ENCODE measurements at places on chromosomes 2 and 18.

DNA sequence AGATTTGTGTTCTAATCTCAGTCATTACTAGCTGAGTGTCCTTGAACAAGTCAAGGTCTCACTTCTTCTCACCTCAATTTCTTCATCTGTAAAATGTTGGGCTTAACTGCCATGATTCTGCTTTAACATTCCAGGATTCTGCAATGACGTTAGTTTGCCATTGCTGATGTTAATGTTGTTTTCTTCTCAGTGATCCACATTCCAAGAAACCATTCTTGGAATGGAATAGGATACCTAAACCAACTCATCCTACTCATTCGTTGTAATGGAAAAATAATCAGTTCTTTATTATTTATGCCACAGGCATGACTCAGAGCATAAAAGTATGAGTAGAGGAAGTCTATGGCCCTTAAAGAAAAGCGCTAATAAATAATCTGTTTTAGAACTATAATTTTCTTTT, 140.2 kb upstream of the ETAA1 start:
- no peak for DNase-seq

DNA sequence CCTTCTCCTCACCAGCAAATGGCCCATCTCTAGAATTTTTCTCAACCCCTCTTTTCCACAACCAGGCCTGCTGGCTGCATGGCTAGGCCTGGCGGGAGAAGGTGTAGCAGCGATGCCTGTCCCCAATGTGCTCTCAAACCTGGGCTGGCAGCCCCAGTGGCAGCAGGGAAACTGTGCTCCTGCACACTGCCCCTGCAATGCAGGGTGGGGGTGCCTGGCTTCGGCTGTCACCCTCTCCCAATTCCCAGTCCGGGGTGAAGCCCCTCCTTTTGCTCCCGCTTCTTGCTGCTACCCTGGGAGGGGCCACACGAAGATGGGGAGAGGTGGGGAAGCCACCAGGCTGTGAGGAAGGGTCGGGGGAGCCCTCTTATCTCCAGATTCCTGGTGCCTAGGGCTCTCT, 36.1 kb upstream of the OTOF start:
- no peak for DNase-seq

DNA sequence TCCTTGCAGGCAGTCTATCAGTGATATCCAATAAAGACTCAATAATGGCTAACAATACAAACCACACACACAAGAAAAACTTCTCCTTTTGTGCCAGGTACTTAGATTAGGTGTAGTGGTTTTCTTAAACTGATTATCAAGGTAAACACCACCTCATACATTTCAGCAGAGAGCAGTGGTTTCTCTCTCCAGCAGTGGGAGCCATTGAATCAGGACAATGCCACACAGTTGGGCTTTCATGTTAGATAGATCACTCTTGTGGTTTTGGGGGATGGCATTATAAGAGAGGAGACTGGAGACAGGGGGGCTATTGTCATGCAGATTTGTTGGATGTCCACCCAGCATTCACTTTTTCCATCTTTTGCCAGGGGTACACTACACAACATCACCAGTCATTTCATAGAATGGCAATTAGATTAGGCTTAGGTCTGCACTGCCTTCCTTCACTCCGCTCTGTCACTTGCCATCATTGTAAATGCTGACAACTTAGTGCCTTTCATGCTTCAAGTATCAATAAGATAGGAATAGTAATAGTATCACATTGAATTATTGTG, 13.6 kb upstream of the IRS1 start:
- DNase-seq = no peak

DNA sequence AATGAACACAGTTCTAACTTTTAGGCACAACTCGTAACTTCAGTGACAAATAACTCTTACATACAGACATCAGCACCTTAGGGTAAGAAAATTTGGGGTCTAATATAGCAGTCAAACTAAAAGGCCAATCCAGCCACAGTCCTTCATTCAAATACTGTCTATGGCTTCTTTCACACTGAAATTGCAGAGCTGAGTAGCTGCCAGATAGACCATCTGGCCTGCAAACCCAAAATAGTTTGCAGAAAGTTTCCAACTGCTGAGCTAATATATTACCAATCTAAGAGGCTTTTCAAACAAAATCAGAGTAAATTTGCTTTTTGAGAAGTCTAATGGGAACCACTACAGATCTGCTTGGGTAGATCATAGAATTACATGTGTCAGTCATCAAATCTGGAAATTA, 183.4 kb downstream of the GALR1 start:
- DNase-seq = no peak

DNA sequence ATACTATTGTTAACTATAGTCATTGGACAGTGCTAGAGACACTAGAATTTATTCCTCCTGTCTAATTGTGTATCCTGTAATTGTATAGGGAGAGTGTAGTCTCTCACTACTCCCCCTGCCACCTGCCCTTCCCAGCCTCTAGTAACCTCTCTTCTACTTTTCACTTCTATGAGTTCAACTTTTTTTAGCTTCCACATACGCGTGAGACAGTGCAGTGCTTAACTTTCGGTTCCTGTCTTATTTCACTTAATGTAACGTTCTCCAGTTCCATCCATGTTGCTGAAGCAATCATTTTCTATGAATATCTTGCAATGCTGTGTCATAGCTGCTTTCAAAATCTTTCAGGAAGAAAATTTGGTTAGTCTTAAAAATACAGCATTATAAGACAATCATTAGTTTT, 22.8 kb upstream of the RUFY4 start:
- no peak for DNase-seq

DNA sequence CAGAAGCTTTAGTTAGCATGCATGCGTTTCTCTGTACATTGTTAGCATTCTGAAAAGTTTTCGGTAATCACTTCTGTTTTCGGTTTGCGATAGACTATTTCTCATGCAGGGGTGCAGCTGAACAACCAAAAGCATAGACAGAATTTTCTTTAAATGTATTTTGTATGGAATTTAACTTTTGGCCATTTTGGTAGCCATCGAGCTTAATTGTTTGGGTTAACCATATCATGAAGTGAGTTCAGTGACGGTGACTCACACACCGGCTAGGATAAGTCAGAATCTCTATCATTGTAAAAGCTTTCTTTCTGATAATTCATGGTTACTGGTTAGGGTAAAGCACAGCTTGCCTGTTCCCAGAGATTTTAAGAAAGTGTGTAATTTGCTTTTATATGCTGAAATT, 107.2 kb downstream of the CD226 start:
- DNase-seq = no peak

DNA sequence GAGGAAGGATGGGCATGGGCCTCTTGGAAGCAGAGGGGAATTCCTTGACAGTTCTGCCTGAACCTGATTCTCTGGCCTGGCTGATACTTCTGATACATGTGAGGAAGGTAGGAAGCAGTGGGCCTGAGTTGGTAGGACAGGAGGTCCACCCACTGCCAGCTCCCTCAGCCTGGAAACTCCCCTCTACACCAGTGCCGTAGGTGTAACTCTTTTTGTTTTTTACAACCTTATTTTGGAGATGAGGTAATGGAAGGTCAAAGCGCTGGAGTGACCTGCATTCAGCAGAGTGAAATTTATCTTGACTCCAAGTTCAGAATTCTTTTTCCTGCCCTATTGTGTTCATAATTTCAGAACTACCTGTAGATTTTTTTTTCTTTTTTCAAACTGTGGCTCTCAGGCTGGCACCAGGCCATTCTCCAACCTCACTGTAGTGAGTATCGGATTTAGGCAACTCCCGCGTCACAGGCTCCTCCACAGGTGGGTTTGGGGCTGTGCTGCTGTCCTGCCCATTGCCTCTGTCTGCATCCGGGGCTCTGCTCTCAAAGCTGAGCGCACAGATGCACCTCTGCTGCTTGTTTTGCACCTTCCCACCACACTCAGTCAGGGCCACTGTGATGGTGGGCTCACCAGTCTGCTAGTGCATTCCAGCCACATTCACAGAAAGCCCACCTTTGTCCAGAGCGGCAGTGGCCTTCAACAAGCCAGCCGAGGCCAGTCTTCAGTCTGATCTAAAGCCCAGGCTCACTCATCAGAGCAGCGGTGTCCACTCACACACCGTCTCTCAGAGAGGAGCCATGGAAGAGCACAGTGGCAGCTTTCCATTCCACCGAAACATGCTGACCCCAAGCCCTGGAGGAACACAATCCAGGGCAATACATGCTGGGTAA, 87.2 kb downstream of the UXS1 start:
- DNase-seq = no peak

- DNase-seq = no peak
Measured at GRCh38 chr2:10355471-10356438, 53.1 kb downstream of the HPCAL1 start.

Measured in retina (tissue), 1 donor.